Transverse colon (tissue), 4 donors: ENCODE measurements at places on chromosomes 5 and 9. TPM values are rescaled to one million over a fixed set of nuclear protein-coding genes. Genes with fewer than 3 reads are reported as not detected.

GRCh38 chr5:171634511-171634910 lies 151.1 kb upstream of the SMIM23 start:
- H3K4me3 ChIP-seq = no peak overlapping the region
- DNase-seq = no peak
- H3K27ac ChIP-seq = no peak overlapping the region
- peaks cover 17% of the 10 kb centered on the region for H3K27me3 ChIP-seq
- peaks cover 5% of the 10 kb centered on the region for H3K4me1 ChIP-seq
- no peaks in the 10 kb centered on the region for H3K36me3 ChIP-seq

The TAF1L gene
- total RNA-seq = not detected

The NUTM2F gene
- total RNA-seq = not detected

The ARHGEF39 gene
- 6.7 TPM for total RNA-seq
